Stimulated activated naive CD8-positive, alpha-beta T cell treated with anti-CD3 and anti-CD28 coated beads, Interleukin-15, amount 100 ng/mL, for 72 hours (primary cell): ENCODE measurements at places on chromosomes 5 and 9.

DNA sequence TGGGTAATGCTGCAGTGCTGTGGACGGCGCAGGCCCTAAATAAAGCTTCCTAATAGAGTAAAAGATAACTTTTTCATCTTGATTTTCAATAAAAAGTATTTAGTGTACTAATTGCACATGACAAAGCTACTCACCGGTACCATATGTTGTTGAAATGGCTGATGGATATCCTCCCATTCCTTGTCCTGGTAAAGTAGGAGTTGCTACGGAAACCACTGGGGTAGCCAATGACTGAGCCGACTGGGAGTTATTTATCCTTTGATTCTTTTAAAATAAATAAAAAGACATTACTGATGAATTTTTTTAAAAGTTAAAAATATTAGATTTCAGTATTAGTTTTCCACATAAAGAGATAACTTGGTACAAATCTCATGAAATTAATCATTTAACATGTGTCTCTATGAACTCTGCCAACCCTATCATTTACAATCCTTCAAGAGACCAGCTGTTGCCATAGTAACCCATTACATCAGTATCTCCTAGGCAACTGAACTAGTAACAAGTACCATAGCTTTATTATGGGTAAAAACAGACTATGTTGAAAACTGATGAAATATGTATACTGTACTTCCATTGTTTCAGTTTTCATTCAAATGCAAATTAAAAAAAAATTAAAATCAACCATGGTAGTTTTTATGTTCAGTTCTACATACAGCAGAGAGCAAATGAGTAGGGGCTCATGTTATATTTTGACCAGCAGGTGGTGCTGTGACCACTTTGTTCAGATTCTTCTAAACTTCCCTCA is 153.7 kb downstream of the MEF2C start:
- peak; percentile 51 for DNase-seq

DNA sequence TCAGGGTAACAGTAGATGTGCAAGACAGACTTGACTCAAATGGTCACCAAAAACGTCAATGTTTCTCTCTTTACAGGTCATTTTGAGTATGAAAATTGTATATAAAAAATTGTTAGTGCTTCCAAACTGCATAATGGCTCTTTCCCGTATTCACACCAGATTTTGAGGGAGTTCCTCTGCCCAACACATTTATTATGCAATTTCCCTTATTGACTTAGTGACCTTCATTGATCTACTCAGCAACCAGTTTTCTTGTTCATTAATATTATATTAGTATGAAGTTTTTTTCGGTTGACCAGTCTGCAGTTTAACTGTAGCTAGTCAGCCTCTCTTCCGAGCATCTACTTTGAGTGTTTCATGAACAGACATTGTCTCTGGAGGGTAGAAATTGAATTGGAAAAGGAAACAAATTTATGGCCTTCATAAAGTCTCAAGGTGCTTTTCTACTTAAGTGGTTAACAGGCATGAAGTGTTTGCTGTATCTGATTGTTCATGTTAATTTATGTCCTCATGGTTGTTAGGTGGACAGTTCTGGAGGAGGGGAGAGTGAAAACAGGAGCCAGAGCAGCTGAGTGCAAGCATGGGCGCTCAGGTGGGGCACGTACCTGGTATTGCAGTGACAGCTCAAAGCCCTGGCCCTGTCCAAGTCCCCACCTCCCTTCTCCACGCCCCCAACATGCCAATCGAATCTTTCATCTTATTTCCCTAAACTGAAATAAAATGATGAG is 240.2 kb downstream of the RFK start:
- no peak for DNase-seq

DNA sequence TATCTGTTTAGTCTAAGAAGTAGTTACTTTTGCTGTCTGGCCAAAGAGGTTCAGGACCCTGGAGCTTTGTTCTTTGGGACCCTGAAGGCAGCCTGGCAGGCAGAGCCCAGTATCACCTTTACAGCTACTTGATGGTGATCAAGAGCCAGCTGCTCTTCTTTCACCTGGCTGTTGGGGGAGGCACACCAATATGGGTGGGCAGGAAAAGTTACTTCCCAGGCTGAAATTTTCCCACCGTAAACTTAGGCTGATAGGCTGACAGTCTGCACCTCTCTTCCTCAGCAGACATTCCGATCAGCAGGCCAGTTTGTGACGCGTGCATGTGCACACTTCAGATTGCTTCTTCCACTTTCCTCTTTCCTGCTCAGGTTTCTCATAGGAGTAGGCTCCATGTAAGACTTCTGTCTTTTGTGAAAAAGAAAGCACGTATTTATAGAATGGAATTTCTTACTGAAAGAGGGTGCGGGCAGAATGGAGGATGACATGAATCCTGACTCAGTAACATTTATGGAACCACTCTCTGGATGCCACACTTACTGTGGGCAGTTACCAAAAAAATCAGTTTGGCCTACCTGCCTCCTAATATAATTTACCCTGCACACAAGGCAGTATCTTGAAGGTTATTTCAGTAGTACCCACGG is 223.9 kb upstream of the DMRT1 start:
- no peak for DNase-seq

- no peak for DNase-seq
These were observed 60.9 kb upstream of the GDNF start for GRCh38 chr5:37900692-37901091.

GRCh38 chr9:109092051-109092580 is 27.6 kb downstream of the TMEM245 start:
- DNase-seq, result no peak

GRCh38 chr9:115333277-115334070 is 215.5 kb upstream of the TNC start:
- no peak for DNase-seq

- DNase-seq, result no peak
These were observed 214.8 kb downstream of the NR3C1 start for GRCh38 chr5:143188692-143189091.

DNA sequence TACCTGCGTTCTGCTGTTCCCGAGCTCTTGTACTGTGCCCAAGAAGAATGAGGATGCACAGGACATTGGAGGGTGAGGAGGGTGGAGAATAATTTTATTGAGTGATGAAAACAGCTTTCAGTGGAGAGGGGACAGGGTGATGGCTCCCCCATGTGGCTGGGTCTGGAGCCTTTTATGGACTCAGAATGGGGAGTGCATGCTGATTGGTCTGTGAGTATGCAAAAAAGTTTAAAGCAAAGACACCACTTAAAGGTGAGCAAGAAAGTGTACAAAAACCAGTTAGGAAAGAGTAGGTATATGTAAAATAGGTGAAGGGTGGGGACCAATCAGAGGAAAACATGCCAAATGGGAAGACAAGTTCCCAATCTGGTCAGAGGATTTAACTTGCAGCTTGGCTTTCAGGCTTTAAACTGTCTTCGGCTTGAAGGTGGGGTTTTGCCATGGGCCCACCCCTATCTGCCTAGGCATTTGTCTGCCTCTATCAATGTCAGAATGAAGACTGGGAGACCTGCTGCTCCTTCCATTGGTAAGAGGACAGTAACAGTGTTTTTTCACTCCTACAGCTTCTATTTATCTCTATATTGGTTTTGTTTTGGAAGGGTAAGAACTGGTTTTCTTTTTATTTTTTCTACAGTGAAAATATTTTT is 118.0 kb upstream of the RAI14 start:
- DNase-seq, result no peak

- DNase-seq, result no peak
These were observed 57.7 kb upstream of the ZNF618 start for GRCh38 chr9:113818391-113818790.

DNA sequence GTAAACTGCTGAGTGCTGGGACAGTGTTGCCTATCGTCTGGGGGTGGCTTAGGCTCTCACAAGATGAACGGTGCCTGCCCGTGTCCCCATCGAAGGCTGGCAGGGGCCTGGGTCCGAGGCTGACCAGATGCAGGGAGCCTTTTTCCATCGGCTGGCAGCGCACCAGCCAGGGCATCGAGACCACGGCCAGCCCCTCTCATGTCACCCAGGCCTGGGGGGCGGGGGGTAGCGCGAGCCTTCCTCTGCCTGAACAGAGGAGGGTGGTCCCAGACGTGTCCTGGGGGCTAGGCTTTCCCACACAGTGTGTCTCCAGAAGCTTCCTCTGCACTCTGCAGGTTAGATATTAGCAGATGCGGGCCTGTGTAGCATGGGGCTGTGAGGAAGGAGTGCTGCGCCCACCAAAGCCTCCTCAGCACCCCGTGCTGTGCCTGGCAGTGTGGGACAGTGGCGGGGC is 17.3 kb downstream of the FGD3 start:
- no peak for DNase-seq

DNA sequence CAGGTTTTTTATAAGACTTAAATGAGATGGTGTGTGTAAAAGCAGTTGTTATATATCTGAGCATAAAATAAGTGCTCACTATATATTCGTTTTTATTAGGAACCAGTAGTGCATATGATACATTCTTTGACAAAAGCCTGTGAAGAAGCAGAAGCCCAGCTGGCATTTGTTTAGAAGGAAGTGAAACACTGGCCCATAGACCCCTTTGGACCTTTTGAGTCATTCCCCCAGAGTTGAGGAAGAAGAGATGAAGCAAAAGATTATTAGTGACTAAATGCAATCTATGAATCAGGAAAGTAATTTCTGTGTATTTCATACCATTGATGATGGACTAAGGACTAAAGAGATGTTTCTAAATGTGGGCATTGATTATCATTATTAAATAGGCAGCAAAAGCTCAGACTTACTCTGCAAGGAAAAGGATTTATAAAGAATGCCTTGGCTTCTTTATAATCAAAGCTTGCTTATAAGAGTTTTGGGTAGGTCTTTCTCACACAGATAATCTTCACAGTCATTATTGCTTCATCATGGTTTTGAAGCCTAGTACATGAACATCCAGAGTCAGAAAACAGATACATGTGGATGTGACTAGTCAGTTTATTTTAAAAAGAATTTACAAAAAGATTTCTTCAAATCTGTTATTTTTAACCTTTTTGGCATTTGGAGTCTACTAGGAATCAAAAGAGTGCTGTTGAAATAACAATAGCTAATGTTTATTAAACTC is 16.9 kb upstream of the FER start:
- no peak for DNase-seq

- DNase-seq, result no peak
These were observed 62.1 kb downstream of the KLF9 start for GRCh38 chr9:70352356-70352755.

DNA sequence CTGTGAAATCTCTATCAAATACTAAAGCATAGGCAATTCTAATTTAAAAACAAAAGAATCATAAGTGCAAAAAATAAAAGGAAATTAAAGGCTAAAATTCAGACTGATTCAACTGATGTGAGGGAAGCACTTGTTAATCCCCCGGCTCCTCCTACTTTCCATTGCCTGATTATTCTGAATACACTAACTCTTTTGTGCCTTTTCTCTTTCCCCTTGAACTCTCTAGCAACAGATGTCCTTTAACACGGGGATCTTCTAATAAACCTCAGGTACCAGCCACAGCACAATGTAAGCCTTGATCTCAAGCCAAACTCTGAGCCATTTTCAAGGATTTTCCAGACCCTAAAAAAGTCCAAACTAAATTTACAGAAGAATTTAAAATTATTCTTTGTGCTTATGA is 61.5 kb downstream of the KCNV2 start:
- DNase-seq, result no peak

DNA sequence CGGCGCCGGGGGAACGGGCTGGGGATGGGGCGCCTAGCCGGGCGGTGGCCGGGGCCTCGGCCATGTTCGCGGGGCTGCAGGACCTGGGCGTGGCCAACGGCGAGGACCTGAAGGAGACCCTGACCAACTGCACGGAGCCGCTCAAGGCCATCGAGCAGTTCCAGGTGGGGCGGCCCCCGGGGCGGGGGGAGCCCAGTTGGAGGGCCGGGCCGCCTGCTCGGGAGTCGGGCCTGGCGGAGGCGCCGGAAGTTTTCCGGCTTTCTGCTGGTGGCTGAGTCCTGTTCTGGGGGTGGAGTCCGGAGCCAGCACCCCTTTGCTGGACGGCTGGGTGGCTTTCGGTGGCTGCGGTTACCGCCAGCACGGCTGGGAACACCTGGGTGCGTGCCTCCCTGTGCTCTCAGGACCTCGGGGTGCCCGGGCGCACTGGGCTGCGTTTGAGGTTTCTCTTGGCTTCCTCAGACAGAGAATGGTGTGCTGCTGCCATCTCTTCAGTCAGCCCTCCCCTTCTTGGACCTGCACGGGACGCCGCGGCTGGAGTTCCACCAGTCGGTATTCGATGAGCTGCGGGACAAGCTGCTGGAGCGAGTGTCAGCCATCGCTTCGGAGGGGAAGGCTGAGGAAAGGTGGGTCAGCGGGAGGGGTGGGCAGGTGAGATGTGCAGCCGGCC is 454 bp downstream of the NELFB start:
- DNase-seq, result no peak

DNA sequence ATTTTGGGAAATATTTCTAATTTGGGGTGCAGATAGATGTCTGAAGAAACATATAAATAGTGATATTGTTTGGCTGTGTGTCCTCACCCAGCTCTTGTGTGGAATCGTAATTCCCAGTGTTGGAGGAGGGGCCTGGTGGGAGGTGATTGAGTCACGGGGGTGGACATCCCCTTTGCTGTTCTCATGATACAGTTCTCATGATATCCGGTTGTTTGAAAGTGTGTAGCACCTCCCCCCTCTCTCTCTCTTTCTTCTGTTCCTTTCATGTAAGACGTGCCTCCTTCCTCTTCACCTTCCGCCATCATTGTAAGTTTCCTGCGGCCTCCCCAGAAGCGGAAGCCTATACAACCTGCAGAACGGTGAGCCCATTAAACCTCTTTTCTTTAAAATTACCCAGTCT is 11.4 kb upstream of the ADAMTS16 start:
- no peak for DNase-seq

GRCh38 chr5:83467371-83468035 is 4.0 kb upstream of the VCAN start:
- no peak for DNase-seq

- DNase-seq, result no peak
These were observed 27.8 kb downstream of the PTTG1 start for GRCh38 chr5:160449458-160449857.

- DNase-seq, result no peak
These were observed 73.2 kb downstream of the PIK3R1 start for GRCh38 chr5:68288707-68289134.

DNA sequence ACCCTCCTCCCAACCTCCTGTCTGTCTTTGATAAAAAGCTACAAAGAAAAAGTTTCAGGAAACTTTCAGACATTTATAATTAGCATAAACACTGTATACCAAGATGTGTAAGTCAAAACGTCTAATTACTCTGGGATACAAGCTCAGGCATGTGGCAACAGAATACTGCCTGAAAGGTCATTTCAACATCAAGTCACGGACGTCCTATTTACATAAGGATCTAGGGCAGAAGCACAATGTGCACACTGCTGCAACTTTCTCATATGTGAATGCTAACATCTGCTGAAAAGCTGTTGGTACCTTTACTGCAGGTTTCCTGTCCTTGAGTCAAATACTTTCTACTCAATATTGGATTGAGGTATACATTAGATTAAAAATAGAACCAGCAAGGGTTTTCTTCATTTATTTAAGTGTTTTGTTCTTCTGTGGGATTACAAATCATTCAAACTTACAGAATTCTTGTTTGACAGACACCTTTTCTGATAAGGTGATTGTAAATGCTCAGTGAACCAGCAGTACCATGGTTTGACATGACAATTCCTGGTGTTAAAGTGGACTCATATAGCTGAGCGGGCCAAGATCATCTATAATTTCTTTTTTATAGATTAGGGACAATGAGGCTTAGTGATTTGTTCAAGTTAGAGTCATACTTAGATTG is 36.8 kb downstream of the ELL2 start:
- no peak for DNase-seq

GRCh38 chr9:99354104-99354503 is 132.0 kb downstream of the SEC61B start:
- DNase-seq, result no peak
